ENCODE measurements at places on chromosomes 13 and 19.
A peak's percentile ranks its signal among the peaks of the same experiment; 100 is the strongest.

- DNase-seq: no peak
Observed at GRCh38 chr13:109160887-109161669, 531.7 kb downstream of the MYO16 start.

GRCh38 chr13:43487885-43488284 lies 298.9 kb downstream of the ENOX1 start:
- DNase-seq: no peak

DNA sequence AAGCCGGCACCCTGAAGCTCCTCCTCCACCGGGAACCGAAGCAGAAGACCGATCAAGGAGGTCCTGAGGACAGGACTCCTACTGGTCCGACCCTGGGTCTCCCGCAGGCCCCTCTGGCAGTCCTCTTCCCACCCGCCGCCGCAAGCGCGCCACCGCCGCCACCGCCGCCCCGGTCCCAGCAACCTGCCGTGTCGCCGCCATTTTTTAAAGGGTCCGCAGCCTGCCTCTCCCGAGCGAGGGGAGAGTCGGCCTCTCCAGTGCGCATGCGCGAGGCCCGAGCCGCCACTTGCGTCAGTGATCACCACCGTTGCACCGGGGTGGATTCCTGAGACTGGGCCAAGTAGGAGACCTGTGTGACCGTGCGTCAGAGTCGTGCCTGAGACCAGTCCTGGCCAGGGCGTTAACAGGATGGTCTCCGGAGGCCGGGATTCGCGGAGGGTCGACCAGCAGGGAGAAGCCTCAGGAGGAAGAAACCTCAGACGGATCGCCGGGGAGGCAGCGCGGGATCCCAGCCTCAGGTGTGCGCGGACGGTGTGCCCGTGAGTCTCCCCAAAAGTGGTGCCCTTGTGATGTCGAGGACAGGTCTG lies 51.6 kb downstream of the ZNF146 start:
- DNase-seq: no peak

DNA sequence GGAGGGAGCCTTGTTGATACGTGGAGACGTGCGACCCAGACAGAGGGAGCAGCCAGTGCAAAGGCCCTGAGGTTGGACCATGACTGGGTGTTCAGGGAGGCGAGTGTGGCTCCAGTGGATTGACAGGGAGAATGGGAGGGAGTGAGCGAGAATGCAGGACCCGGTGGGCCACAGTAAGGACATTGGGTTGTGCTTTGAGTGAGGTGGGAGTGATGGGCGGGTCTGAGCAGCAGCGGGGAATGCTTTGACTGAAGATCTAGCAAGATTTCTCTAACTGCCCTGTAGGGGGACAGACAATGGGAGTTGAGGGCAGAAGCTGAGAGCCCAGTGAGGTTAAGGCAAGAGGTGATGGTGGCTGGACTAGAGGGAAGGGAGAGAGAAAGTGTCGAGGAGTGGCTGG lies 7.7 kb upstream of the NANOS2 start:
- no peak for DNase-seq

- peak; percentile 60 for DNase-seq
Observed at GRCh38 chr13:57437587-57437986, 194.0 kb upstream of the PCDH17 start.

- peak; percentile 85 for DNase-seq
Observed at GRCh38 chr19:27972291-27973040, 1240.5 kb downstream of the UQCRFS1 start.

- DNase-seq: no peak
Observed at GRCh38 chr19:30149300-30149699, 207.3 kb downstream of the URI1 start.

DNA sequence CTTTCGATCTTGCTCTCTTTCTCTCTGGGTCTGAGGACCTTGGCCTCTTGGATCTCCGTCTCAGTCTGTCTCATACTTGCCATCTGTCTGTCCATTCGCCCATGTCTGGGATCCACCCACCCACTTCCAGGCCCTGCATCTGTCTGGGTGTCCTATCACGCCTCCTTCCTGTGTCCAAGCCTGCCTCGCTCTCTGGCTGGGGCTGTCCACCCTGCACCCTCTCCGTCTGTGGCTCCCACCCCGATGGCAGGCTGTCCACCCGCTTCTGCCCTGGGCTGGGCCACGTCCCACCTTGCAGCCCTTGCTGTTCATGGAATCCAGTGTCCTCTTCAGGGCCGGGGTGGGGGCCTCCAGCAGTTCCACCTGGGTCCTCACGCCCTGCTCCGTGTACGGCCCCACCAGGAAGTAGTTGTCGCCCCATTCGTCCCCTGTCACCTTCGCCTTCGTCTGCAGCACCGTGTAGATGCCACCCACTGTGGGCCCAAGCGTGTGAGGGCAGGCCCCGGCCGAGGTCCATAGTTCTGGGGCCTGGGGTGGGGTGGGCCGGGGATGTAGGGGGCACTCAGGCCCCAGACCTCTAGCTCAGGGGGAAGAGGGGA lies 2.0 kb downstream of the GYS1 start:
- no peak for DNase-seq

GRCh38 chr19:49787746-49788145 lies 20.9 kb downstream of the AP2A1 start:
- no peak for DNase-seq

GRCh38 chr13:66640231-66640630 lies 589.9 kb downstream of the PCDH9 start:
- no peak for DNase-seq

GRCh38 chr19:19459073-19459472 lies 53.6 kb downstream of the GATAD2A start:
- DNase-seq: no peak

- DNase-seq: peak; percentile 33
Observed at GRCh38 chr19:51712461-51713081, 11.2 kb downstream of the HAS1 start.
